ENCODE measurements at places on chromosomes 6 and 20. TPM values are rescaled to one million over a fixed set of nuclear protein-coding genes. Genes with fewer than 3 reads are reported as not detected.

Gene AHCY
- total RNA-seq: 51.9 TPM

Gene NRSN2
- 30.6 TPM for total RNA-seq

Gene SYCP2
- 0.79 TPM for total RNA-seq

Gene RPS6KA2
- 78.6 TPM for total RNA-seq

Gene LGSN
- not detected for total RNA-seq

Gene HDDC2
- 85.7 TPM for total RNA-seq

Gene HLA-DQA2
- 0.75 TPM for total RNA-seq

Gene SLC22A16
- not detected for total RNA-seq

Gene RNF39
- total RNA-seq: 0.26 TPM

Gene NELFCD
- total RNA-seq: 27.5 TPM

Gene CDC25B
- total RNA-seq: 10.4 TPM
